ENCODE measurements at places on chromosomes 7 and 10.
A peak's percentile ranks its signal among the peaks of the same experiment; 100 is the strongest.

DNA sequence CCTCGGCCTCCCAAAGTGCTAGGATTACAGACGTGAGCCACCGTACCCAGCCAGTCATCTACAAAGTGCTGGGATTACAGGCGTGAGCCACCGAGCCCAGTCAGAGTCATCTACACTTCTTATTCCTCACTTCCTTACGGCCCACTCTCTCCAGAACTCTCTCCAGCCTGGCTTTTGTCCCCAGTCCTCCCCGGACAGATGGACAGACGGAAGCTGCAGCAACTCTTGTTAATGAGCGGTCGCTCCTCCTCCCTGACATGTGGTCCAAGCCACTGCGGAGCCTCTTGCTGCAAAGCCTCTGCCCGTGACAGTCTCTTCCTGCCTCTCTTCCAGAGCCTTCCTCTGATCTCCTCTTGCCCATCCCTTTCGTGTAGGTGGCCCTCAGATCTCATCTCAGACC is 45.9 kb downstream of the TMEM270 start:
- DNase-seq = no peak

DNA sequence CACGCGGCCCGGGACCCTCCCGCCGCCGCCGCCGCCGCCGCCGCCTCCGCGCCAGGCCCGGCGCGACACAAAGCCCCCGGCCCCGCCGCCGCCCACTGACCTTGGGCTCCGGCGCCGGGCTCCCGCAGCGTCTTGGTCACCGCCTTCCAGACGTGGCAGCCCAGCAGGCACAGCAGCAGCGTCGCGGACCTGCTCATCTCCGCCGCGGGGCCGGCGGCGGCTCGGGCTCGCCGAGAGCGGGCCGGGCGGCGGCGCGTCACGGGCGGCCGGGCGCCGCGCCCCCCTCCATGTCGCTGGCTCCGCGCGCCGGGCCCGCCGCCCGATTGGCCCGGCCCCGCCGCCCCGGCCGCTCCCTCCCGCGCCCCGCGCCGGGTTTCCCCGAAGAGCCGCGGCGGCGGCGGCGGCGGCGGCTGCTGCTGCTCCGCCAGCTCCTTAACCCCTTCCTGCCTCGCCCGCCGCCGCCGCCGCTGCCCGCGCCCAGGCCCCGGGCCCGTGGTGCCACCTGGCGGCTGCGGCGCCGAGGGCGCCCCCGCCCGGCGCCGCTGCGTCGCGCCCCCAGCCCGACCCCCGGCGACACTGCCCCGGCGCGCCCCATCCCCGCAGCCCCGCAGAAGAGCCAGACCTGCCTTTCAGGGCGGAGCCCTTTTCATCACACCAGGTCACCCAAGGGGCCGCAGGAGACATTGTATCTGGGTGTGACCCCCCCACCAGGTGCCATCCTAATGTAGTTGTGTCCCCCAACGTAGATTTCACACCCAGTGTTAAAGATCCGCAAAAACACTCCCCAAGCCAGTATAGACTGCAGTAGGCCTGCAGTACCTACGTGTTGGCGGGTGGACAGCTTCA is at the start of gene FAM171A1:
Gene FAM171A1, minus strand, starts transcription at position 434 of the 846 bp plus-strand sequence. Its CDS starts 237 bp downstream, at position 197.
- DNase-seq = peak; percentile 17

DNA sequence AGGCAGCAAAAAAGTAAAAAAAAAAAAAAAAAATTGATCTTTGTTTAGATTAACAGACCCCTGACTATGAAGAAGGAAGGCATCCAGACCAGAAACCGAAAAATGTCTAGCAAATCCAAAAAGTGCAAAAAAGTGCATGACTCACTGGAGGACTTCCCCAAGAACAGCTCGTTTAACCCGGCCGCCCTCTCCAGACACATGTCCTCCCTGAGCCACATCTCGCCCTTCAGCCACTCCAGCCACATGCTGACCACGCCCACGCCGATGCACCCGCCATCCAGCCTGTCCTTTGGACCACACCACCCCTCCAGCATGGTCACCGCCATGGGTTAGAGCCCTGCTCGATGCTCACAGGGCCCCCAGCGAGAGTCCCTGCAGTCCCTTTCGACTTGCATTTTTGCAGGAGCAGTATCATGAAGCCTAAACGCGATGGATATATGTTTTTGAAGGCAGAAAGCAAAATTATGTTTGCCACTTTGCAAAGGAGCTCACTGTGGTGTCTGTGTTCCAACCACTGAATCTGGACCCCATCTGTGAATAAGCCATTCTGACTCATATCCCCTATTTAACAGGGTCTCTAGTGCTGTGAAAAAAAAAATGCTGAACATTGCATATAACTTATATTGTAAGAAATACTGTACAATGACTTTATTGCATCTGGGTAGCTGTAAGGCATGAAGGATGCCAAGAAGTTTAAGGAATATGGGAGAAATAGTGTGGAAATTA is 19.4 kb downstream of the GATA3 start:
- no peak for DNase-seq

- DNase-seq = no peak
Observed at GRCh38 chr7:42010751-42011150, 226.3 kb downstream of the GLI3 start.

DNA sequence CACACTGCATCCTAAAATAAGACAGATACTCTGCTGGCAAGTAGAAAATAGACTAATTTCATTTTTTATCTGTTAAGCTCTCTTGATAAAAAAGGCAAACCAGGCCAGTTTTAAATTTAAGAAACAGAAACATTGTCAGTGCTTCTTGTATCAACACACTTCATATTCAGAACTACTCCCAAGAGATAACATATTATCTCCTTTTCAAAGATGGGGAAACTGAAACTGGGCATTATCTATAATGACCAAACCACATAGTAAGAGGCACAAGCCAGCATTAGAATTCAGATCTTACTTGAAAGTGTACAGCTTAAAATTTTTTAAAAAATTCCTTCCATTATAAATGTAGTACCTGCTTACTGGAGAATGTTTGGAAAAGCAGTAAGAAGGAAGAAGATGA is 14.7 kb downstream of the SRI start:
- peak; percentile 66 for DNase-seq

DNA sequence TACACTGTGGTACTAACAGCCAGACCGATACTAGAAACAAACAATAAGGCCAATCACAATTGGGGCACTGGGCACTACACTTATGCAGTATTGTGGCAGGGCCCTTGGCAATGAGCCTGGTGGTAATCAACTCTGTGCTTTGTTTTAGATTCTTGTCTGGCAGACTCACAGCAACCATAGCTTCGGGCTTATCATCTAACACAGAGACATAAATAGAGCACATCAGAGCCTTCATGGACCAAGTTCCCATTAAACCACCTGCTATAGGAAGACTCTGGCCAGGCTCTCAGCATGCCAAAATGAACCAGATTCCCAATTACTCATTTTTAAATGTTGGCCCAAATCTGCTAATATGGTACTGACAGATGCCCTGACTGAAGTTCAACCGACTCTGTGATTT is 218.6 kb downstream of the DGKI start:
- no peak for DNase-seq

DNA sequence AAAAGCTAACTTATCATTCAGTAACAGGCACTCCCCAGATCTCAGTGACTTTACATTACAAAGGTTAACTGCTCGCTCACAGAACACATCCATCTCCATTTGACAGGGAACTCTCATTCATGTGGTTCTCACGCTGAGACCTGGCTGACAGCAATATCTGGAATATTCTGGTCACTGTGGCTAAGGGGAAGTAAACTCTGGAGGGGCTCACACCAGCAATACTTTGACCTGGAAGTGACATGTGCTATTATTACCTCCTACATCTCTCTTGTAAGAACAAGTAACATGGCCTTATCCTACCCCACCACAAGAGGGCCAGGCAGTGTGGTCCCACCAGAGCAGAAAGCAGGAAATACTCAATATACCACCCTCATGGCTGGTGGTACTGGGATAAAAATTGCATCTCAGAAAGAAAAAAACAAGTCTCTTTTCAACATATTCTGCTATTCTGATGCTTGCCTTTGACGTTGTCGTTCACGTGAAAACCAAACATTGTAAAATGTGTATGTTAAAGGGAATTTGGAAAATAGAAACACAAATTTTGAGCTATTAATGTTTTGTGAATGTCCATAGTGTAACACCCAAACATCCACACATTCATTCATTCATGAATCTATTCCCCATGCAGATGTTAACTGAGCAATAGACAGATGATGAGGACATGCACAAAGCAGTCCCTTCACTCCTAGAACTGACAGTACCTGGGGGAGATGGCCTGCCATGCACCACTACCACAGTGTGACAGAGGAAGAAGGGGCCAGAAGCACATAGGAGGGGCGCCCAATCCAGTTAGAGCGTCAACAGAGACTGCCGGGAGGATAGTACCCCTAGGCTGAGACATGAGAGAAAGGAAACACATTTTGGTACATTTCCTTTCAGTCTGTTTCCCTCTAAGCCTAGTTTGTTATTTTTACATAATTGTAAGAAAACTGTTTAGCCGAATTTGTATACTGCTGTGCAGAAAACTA is 166.0 kb upstream of the SP4 start:
- DNase-seq = peak; percentile 45

- no peak for DNase-seq
Observed at GRCh38 chr7:74617180-74617744, 40.3 kb upstream of the GTF2I start.

- peak; percentile 89 for DNase-seq
Observed at GRCh38 chr10:131981429-131982184, at the start of gene BNIP3. Gene BNIP3 (minus strand): TSS chr10:131981923. CDS start chr10:131981806, 117 bp downstream.

- DNase-seq = peak; percentile 55
Observed at GRCh38 chr7:6015917-6016652, 7.0 kb downstream of the AIMP2 start.

DNA sequence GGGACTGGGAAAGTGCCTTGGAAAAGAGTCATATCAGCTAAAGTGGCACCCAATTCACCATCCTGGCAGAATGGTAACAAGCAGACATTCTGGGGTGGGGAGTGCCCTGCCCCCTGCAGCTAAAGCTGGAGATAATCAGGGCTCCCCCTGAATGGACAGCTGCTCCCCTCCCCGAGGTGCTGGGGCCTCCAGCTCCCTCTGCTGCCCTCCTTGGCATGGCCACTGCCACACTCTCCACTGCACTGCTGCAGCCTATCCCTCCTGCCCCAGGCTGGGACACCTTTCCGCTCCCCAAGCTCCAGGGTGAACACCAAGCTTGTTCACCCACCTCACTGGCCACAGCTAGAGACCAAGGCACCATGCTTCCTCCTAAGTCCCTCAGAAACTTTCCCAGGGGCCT is 9.8 kb upstream of the PARD3 start:
- no peak for DNase-seq

DNA sequence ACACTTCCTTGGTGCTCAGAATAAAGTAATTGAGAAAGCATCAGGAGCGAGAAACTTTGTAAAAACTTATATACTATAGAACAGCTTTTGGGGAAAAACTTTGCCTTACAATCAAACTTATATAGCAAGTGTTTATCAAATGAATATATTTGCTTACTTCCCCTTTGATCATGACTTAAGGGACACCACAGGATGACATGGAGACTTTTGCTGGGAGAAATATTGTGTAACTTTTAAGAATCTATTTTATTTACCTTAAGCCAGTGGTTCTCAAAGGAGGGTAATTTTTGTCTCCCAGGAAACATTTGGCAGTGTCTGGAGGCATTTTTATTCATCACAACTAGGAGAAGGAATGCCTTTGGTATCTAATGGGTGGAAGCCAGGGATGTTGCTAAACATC is 173.8 kb upstream of the HABP2 start:
- no peak for DNase-seq

DNA sequence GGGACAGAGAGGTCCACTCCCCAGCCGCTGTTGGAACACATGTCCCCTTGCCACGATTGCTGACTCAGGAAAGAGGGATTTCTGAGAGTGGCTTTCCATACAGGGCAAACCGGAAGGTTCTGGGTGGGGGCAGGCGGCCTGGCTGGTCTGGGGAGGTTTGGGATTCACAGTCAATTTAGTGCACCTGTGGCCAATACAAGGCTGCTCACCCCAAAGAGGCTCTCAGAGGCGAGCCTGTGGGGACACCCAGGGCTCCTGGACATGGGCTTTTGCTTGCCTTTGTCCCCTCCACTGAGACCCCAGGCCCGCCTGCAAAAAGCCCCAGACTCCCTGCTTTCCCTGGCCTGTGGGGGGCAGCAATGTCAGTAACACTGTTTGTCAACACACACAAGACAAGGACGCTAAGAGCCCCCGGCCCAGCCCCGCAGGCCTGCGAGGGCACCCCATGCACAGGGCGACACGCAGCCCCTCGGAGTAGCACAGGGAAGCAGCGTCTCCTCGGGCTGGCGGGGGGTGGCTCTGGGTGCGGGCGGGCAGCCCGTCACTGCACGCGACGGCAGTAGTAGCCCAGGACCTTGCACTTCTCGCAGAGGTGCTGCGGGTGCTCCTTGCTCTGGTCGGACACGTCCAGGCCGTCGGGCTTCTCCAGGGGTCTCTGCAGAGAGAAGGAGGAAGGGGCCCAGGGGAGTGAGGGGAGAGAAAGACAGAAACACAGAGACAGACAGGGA is 38.7 kb downstream of the PPIF start:
- DNase-seq = no peak

DNA sequence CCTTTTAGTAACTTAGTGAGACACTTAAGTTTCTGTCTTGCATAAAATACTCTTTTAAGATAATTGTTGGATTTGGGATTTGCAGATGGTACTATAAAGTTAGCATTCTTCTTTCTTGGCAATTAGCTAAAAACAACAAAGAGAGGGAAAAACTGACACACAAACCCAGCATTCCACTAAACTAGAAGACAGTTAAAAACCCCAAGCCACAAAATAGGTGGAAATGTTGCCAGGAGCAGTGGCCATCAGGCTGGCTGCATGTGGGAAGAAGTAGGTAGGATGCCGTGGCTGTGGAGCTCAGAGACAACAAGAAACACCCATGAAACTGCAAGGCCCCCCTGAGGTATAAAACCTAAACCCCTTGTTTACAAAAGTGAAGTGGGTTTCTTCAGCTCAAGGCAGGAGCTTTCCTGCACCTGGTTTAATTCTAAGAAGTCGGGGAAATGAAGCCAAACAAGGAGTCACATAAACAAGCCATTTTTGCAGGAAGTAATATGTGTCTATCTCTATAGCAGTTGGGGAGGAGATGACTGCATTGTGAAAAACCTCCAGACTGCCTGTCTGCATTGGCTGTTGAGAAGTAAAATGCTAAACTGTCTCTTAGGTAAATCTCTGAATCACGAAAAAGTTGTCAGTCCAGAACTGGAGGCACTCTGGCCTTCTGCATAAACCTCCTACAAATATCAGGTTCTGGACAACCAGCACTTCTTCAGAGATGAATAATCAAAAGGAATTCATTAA is 9.5 kb downstream of the RAB18 start:
- DNase-seq = no peak

DNA sequence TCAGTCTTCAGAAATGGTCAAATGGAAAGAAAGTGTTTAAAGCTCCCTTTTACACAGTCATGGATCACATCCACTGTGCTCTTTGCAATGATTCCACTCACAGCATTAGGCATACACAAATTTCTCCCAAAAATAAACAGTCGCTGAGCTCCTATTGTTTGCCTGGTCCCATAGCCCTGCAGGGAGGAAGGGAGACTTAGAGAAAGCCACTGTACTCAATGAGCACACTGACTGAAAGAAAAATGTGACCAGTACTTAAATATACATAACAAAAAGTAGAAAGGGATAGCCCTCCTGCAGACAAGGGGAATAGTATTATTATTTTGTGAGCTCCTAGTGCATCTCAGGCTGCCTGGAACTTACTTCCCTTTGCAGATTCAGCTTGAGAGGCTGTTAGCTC is 853.2 kb downstream of the GRID1 start:
- DNase-seq = no peak
